Cortex of kidney (tissue), 1 donor: ENCODE measurements at places on chromosomes 4 and X.

DNA sequence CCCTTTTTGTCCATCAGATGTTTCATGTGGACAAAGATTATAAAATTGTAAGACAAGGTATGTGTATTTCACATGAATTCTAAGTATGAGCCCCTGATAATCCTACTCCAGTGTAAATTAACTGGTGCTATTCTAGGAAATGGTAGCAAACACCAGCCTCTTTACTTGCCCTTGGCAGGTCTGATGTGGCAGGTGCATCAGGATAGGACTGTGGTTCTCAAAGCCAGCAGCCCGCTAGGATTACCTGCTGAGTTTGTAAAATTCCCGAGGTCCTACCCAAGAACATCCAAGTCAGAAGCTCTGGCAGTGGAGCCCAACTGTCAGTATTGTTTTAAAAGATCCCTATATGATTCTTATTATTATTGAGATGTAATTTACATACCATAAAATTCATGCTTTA is 174.0 kb upstream of the ANXA3 start:
- no peak for DNase-seq

GRCh38 chr4:88097781-88098180 is 60.7 kb downstream of the ABCG2 start:
- DNase-seq, result no peak

DNA sequence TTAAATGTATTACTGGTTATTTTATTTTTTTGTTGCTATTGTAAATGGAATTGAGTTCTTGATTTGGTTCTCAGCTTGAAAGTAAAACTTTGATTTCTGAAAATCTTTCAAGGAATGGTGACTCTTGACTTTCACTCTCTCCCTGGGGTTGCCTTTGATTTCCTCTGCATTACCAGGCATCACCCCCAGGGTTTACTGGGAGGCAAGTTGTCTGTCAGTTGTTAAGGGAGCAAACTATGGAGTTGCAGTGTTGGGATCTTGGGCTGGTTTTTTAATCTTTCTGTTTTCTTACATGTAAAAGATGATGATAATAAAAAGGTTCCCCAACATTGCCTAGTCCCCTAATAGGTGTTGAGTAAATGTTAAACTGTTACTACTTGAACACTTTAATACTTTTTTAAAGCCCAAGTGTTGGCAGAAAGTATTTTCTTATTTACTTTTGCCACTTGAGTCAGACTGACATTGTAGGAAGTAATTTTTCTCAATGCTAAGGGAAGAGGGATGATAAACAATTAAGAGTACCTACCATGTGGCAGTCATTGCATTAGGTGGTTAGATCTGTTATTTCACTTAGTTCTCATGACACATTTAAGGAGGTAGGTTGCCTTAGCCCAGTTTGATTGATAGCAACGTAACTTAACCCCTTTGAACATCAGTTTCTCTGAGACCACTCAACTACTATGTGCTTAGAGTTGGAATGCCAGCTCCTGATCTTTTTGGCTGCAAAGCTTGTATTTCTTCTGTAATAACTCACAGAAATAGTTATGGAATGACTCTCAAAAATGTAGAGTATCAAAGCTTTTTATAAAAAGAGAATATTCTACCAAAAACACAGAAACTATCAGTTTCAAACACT is 67.1 kb downstream of the DCLK2 start:
- DNase-seq, result no peak

GRCh38 chrX:34382416-34382815 is 250.3 kb upstream of the FAM47A start:
- no peak for DNase-seq

GRCh38 chr4:47373709-47374108 is 89.8 kb downstream of the COMMD8 start:
- no peak for DNase-seq

- no peak for DNase-seq
These were observed 28.9 kb upstream of the CAMK2D start for GRCh38 chr4:113790478-113790877.
